ENCODE measurements at places on chromosomes 4 and X.

- no peak for DNase-seq
Measured at GRCh38 chr4:39357002-39357401, 9.2 kb downstream of the RFC1 start.

- DNase-seq, result no peak
Measured at GRCh38 chr4:160371446-160371845, 1268.6 kb downstream of the RAPGEF2 start.

GRCh38 chr4:82753238-82753637 is 45.4 kb downstream of the SCD5 start:
- DNase-seq, result no peak

GRCh38 chr4:33226133-33226532 is 2506.0 kb downstream of the PCDH7 start:
- no peak for DNase-seq

DNA sequence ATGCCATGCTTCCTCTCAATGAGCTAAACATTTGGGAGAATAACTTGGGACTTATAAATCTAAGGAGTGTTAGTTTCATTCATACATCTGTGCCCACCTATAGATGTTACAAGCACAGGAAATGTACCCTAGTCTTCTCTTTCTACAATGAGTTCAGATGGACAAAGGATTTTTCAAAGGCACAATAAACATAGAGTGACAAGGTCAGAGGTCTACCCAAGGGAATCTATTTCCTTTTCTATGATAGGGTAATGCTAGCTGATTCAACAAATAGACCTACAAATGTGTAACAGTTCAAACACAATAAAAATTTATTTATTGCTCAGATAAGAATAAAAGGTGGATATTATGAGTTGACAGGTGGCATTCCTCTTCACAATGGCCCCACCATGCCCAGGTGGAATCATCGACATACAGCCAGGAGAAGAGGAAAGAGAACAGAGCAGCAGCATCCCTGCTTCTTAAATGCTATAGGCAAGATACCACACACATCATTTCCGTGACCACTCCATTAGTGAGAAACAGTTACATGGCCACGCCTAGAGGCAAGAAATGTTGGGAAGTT is 421.8 kb downstream of the HNRNPD start:
- DNase-seq, result no peak

GRCh38 chr4:74884266-74884665 is 48.6 kb upstream of the PARM1 start:
- DNase-seq, result no peak

DNA sequence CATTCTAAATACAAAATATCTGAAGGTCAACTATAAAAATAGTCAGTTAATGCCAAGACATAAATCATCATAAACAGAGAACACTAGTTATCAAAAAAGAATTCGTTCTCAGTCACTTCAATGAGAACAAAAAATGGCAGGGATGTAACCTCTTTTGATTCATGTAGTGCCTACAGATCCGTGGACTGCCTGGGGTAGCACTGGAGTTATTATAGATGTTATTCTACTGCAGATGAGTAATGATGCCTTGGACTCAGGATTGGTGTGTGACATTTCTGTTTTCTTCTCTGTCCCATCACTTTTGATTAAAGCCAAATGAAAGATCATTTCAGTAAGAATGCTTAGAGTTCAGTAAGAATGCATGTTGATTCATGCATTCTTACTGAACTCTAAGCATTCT is 440.4 kb downstream of the FAM133A start:
- DNase-seq, result no peak

DNA sequence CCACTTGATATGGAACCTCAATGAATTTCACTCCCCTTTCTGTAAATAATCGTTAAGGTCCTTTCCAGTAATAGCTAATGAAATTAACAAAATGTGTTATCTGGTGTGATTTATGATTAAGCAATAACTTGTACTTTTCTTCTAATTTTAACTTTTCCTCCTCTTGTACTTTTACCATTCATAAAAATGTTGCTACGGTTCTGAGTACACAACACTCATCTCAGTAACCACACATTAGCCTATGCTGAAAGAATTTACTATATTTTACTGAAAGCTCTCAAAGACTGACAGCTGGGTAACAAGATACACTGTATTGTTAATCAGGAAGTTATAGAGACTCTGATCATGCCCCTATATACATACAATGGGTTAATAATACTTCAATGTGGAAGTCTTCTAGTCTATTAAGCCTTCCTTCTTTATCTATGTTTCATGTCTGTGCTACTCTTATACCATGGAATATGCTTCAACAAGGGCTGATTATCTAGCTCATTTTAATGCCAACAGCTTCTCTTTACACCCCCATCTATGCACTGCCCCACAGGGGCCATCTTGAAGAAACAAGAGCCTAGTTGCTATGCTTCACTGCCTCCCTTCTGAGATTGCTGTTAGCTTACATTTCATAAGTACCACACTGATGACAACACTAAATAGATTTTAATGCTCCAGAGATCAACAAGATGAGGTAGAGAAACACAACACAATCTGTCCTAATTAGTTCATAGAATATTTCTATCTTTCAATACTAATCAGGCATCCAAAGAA is 39.1 kb downstream of the LAMP2 start:
- no peak for DNase-seq

DNA sequence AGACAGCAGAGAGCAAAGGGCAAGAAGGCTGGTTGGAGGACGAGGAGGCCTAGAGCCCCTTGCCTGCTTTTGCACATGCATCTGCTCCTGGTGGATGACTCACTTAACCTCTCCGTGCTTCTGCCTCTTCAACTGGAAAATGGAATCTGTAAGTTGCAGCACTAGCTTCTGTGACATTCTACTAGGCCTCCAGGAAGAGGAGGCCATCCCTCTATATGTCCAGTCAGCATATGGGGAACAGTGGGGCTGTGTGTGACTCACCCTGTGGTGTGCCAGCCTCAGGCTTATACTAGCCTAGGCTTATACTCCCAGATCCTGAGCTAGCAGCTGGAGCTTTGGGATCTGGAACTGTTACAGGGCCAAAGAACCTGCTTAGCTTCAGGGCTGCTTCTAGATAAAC is 36.0 kb downstream of the RTL9 start:
- DNase-seq, result no peak

DNA sequence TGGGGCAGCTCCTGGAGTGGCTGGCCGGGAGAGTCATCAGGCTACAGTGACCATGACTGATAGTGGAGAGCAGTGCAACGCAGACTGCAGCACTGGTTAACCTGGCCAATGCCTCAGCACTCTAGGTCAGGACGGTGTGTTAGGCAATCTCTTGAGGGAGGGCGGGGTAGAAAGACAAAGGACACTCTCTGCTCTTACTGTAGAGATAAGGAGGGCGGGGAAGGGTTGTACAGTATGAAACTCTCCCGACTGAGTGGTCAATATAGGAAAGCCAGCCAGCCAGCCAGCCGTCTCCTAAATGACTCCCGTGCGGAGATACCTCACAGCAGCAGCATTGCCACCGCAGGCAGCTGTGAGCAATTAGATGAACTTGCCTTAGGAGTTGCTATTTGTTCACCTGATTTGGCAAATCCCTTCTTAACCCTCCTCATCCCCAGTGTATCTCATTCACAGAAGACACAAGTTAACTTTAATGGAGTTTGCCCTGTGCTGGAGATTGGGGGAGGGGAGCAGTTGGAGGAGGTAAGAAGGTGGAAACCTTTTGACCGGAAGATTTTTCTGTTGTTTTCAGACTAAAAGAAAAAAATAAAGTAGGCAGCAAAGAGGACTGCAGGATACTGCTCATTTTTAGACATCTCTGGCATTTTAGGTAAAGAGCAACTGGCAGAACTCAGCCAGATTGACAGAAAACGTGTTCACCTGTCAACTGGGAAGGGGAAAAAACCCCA is 330.5 kb downstream of the HNRNPD start:
- no peak for DNase-seq

- DNase-seq, result peak; percentile 42
Measured at GRCh38 chrX:148500423-148501385, at the start of gene AFF2. TSS of gene AFF2 (plus strand) at chrX:148500617. CDS start at chrX:148501098, 481 bp downstream.

DNA sequence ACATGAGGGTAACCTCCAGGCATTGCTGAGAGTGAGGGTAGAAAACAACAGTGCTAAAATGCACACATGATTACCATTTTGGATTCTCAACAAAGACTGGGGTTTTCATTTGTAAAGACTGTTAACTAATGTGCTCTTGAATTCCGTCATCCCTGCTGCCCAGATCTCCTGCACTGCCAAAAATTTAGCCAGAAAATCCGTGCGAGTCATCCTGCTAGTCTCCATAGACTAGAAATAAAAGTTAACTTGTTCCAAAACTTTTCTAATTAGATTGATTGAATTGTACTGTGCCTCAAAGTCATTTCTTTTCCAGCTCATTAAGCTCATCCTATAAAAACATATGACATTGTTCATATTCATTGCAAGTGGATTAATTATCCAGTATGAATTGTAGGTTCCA is 99.8 kb downstream of the ARSF start:
- DNase-seq, result no peak

DNA sequence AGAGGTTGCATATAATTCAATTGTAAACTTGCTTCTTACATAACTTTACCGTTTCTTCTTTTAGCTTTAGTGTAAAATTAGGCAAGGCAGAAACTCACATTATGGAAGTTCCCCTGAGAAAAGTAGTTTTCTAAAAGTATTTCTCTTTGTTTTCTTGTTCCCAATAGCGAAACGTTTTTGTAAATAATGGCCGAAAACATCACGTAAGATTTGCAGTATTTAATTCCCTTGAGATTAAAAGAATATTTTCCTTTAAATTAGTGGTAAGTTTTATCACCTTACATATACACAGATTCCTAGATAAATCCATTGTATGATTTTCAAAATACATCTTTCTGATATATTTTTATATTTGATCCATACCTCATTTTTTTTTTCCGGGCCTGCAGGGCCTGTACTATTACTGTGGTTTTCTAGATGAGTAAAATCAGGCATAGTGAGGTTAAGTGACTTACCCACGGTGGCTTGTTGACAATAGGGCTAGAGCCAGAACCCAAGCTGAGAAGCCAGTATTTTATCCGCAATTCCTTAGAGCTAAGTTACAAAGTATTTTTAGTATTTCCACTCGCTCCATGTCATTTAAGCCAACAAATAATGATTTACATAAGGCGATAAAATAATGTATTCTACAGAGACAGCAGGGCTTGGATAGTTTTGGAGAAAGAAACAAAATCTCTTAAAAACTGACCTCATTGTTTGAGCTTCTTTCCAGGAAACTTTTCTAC is 82.2 kb upstream of the VEGFC start:
- DNase-seq, result no peak

- DNase-seq, result no peak
Measured at GRCh38 chr4:126306152-126306869, 991.6 kb downstream of the FAT4 start.

DNA sequence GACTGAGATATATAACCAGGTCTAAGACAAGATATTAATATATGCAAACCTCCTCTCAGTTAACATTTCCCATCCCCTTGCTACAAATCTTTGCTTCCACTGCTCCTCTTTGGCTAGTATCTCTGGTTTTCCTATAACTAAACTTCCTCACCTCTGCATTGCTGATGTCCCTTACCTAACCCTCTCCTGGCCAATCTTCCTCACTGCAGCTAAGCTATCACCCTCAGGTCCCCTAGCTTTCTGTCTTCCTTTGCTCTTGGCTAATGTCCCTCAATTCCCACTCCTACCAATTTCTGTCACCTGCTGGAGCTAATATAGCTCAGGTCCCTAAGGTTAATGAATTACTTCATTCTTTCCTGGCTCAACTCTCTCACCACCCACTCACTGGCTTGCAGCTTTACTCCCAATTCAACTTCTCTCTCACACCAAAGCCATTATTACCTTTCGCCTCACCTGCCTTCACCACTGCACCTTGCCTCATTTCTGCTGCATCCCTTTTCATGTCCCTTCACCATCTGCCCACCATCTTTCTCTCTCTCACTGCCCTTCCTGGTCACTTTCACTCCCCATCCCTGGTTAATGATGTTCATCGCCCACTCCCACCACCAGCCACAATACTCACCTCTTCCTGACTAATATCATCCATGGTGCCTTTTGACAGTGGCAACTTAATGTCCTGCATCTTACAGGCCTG is 26.7 kb downstream of the SMC1A start:
- no peak for DNase-seq

DNA sequence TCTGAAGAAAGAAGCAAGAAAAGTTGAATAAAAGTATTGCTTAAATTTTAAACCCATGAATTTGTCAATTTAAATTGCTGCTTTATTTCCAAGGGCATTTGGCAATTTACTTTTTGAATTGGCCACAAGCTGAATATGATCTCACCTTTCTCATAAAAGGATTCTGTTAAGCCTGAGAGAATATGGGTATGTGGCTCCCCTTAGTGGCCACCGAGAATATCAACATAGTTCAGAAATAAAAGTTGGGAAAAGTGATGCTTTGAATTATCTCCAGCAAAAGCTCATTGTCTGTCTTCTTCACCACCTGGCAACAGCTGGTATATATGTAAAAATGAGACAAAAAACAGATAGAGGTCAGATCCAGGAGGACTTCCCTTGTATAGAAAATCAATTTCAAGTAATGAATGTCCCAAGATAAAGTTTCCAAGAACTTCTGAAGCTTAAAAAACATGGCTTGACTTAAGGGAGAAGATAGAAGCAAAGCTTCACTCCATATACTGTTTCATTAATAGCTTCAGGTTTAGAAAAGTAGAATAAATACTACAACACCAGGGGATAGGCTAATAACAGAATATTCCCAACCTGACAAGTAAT is 290.7 kb upstream of the FAM241A start:
- no peak for DNase-seq

DNA sequence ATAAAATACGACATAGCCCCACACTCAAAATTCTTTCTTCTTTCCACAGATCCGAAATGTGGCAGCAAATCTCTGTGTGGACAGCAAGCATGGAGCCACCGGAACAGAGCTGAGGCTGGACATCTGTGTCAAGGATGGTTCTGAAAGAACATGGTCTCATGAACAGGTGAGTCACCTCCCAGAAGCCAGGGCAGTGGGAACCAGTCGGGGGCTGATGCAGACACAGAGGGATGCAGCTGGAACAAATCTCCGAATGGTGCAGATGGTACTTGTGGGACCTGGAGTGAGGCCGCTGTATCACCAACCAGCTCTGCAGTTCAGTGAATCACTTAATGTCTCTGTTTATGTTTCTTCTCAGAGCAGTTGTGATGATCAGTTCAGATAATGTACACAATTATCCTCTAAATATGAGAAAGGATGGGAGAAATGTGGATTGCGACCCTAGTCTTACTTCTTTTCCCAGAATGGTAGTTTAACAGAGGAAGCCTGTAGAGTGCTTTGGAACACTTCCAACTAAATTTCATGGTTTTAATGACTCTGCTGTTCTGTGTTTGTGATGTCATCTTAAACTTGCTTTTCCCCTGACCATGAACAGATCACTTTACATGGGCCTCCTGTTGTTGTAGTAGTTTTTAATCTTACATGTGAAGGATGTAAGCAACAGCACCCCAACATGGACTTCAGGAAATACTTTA is 159.3 kb upstream of the GALNT7 start:
- no peak for DNase-seq

- DNase-seq, result no peak
Measured at GRCh38 chr4:152940461-152940860, 4.3 kb downstream of the FHDC1 start.

Data from stimulated activated naive CD8-positive, alpha-beta T cell treated with anti-CD3 and anti-CD28 coated beads, Interleukin-15, Interleukin-2, amounts not matched to agents 100 U/mL and 50 U/mL, for 24 hours (primary cell).